ENCODE measurements at places on chromosomes 1 and 21.

- DNase-seq, result no peak
These were observed 83.5 kb downstream of the INTS7 start for GRCh38 chr1:211951856-211952255.

- DNase-seq, result no peak
These were observed 210.9 kb upstream of the NRIP1 start for GRCh38 chr21:15275615-15276235.

DNA sequence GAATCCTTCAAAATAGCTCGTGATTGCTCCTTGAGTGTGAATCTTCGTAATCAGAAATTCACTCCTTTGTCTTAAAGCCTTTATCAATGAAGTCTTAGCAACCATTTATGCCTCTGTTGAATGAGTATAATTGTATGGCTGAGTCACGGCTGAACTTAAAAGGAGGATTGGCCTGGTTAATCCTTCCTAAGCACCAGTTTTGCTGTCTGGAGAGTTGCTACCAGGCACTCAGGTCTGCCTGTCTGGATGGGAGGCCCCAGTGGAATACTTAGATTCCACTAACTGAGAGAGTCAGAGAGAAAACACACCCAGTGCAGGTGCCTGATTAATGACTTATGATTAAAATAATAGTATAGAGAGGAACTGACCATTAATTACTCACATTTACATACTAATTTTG, 7.6 kb upstream of the HHAT start:
- peak; percentile 42 for DNase-seq

DNA sequence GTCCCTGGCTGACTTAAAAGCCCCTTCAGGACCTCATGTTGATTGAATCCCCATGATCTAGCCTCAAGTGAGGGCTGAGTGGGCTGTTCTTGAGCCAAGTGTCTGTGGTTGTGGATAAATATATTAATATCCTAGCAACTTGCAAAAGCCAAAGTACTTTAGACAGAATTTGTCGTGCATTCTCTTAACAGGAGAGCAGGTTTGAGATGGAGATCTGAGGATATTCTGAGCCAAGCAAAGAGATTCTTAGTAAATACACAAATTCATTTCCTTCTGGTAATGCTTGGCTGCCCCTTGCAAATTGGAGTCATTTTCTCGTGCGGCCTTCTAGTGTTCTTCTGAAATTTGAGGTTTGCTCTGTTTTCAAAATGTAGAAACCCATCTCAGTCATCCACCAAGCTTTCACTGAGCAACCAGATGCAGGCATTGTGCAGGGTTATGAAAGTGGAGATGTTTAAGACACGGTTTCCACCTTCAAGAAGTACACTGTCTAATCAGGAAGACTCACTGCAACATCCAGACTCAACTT, 242.1 kb upstream of the JUN start:
- no peak for DNase-seq

- no peak for DNase-seq
These were observed 53.3 kb downstream of the MTR start for GRCh38 chr1:236848274-236848923.

DNA sequence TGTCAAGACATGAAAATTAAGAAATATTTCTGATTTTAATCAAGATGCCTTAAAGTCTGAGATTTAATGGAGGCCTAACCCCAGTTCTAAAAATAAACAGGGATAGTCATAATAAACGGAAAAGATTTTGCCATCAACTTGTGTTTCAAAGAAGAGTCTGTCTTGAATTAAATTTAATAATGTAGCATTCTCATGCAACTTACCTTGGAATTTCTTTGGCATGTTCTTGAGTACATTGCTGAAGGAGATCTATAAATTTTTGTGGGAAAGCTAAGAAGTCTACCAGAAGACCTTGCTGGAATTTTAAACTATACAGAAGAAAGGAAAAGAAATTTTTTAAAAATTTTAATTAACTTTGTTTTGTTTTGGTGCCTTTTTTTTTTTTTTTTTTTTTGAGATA, 10.6 kb downstream of the SASS6 start:
- DNase-seq, result no peak

GRCh38 chr21:31760931-31761330, 29.0 kb upstream of the SCAF4 start:
- DNase-seq, result no peak

GRCh38 chr1:244326757-244327156, 125.0 kb downstream of the ADSS2 start:
- no peak for DNase-seq

GRCh38 chr1:25795946-25796810, 3.8 kb upstream of the SELENON start:
- DNase-seq, result no peak

GRCh38 chr1:197463142-197463541, 195.1 kb downstream of the CRB1 start:
- DNase-seq, result no peak

GRCh38 chr21:14526199-14526598, 19.9 kb downstream of the SAMSN1 start:
- no peak for DNase-seq

DNA sequence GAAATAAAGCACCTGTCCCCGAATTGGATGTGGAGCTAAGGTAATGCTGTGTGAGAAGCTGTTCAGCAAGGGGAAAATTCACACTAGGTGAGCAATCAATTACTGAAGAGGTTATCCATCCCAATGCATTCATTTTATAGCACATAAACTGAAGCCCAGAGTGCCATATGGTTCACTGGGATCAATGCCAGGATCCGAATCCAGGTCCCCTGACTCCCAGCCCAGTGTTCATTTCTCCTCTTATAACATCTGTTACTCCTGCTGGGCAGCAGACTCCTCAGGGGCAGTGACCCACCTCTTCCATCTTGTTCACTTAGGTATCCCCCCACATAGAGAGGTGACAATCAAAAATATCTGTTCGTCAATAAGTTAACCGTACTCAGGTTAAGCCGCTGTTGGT, 13.2 kb upstream of the SEC16B start:
- no peak for DNase-seq

GRCh38 chr1:119929643-119930315, 33.5 kb upstream of the ADAM30 start:
- no peak for DNase-seq

- no peak for DNase-seq
These were observed 27.4 kb upstream of the PIK3CD start for GRCh38 chr1:9624081-9624480.

GRCh38 chr1:248416226-248416625, 13.4 kb downstream of the OR2T1 start:
- DNase-seq, result no peak

DNA sequence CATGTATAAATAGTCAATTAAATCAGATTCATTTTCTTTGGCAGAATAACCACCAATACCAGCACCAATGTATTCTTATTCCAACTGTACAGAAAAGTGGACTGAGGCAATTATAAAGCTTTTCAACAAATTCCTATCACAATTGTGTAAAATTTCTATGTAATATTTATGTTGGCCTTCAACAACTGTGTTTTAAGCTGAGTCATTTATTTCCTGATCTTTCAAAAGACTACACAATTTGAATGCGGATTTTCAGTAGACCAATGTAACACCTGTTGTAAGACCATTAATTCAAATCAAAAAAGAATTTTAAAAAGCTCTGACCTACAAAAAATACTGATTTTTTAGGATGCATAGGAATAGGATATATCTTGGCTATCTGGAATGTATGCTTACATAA, 25.5 kb downstream of the GPATCH2 start:
- DNase-seq, result no peak

DNA sequence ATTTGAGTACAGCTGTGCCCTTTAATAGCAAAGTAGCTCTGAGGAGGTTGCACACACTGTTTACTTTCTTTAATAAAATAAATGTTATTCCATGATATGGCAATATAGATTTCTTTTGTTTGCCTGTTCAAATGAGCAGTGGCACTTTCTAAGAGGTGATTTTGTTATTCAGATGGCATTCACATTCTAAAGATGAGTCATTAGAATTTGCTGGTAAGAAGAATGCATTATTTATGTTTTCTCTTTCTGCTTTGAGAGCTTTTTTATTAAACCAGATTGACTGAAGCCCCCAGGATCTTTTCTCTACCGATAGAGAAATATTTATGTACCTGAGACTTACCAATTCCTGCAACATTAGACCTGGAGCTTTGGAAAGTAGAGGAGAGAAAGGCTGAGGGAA, 11.2 kb upstream of the LEPR start:
- DNase-seq, result no peak

- no peak for DNase-seq
These were observed 3.1 kb upstream of the BCL10 start for GRCh38 chr1:85279458-85280080.

DNA sequence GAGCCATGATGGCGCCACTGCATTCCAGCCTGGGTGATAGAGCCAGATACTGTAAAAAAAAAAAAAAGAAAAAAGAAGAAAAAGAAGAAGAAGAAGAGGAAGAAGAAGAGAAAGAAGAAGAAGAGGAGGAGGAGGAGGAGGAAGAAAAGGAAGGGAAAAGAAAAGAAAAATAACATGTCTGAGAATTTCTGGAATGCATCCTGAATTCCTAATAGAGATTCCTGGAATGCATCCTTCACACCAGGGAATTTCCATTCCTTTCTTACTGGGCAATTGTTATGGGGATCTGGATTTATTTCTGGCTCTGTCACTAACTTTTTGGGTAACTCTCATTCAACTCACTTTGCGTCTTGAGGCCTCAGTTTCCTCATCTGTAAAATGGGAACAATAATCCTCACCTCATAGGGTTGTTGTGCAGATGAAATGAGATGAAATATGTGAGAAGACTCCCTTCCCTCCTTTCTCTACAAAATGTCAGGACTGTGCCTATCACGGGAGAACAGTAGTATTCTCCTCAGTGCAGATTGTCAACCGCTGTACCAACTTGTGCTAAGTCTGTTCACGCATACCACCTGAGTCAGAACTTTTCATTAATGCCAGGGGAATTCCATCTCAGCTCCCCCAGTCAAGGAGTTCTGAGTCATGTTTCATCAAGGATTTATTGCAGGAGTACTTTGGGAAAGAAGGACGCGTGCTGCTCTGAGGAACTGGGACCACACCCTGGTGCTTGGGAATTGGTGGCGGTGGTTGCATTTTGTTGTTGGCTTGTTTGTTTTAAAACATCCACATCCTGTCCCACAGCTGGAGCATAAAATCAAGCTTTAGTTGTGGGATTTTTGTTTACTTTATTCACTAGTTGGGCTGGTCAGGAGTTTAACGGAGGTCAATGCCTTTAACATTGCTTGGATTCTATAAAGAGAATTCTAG, 42.4 kb upstream of the ROR1 start:
- no peak for DNase-seq

DNA sequence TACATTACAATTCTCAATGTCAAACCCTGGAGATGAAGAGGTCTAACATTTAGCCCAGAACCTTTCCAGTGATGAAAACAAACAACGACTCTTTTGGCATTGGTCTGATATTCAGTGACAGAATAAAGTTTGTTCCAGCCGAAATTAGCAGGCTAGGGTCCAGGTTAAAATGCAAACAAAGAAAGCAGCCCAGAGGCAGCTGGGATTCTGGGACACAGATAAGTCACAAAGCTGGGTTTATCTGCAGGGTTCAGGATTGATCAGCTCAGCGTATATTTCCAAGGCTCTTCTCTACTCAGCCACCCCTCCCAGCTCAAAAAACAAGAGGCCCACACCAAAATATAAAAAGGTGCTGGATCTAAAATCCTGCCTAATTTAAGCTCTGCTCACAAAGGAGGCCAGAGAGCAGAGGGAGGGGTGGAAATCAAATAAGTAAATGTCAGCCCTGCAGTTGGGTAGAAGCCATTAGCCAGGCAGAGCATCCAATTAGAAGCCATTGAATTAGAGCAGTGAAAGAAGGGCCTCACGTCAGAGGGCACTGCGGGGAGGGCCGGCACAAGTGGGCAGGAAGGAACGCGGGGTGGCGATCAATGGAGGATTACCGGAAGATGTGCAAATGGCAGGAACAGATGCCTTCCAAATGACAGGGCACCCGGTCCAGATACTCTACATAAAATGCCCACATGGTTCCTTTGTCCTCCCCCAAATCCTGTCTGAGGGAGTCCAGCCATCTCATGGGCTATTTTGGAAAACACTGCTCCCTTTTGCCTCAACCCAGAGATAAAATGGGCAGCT, 3.2 kb upstream of the KLHDC8A start:
- DNase-seq, result no peak

DNA sequence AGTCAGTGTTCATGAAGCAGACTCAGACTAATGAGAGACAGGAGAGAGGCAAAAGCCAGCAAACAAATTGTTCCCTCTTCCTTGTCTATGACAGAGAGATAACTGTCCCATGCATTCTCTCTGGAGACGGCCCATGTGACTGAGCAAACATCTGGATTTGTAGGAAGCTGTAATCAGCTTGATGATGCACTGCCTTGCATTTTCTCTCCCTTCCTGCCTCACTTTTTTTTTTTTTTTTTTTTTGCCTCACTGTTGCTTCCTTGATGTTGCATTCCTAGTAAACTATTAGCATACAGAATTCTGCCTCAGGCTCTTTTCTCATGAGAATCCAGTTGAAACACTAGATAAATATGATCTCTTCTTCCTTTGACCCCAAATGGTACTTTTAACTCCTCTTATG, 134.5 kb downstream of the HHIPL2 start:
- no peak for DNase-seq

DNA sequence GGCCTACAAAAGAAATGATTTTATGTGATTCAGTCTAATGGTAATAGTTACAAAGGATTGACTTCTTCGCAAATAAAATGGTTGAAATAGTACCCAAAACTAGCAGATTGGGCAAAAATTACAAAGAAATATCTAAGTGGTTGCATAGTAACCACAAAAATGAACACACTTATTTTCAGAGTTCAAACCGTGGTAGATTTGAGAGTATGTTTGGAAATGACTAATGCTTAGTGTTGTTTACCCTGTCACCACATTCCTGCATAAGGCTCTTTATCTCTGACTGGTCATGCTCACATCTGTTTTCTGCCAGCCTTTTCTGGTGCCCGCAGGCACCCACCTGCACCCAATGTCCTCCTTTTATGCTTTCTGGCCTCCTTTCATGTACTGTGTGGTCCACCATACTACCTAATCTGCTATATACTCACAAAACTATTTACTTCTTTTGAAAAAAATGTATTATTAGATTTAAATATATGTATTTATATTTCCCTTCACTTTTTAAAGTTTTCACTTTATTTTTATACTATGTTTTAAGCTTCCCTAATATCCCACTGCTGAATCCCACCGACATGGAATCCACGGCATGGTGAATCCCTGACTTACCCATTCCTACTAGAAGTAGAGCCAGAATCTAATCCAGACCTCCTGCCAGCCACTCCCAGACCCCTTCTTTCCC, 30.3 kb downstream of the PTPRC start:
- no peak for DNase-seq

DNA sequence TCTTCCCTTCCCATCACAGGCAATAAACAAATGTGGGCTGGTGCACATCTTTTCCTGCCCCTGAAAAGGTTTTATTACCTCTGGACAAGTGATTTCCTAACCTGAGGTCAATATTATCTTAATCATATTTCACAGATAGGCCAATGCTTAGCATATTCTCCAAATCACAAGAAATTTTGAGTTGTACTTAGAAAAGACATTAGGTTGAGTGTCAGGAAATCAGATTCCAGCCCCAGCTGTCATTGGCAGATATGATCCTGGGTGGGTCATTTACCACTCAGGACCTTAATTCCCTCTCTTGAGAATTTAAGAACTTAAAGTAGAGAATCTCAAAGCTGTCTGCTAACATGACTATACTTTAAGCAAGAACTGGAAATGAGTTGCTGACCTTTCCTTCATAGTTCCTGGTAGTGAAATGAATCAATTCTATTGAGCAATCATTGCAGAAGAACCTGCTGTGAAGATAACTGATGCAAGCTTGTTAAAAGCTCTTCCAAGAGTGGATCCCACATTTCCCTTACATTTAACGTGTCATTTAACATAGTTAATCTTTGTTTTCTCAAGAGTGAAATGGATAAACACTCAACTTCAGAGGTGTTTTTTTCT, 46.4 kb upstream of the CR2 start:
- DNase-seq, result no peak

- DNase-seq, result no peak
These were observed 27.2 kb upstream of the CAPZB start for GRCh38 chr1:19512545-19512944.

Data from D721Med (cell line).